Stimulated activated CD8-positive, alpha-beta memory T cell treated with anti-CD3 and anti-CD28 coated beads, Interleukin-7, amount 100 ng/mL, for 48 hours (primary cell): ENCODE measurements at places on chromosomes 2 and 18.
A peak's percentile ranks its signal among the peaks of the same experiment; 100 is the strongest.

GRCh38 chr2:239464166-239465016 is 63.6 kb upstream of the HDAC4 start:
- no peak for DNase-seq

DNA sequence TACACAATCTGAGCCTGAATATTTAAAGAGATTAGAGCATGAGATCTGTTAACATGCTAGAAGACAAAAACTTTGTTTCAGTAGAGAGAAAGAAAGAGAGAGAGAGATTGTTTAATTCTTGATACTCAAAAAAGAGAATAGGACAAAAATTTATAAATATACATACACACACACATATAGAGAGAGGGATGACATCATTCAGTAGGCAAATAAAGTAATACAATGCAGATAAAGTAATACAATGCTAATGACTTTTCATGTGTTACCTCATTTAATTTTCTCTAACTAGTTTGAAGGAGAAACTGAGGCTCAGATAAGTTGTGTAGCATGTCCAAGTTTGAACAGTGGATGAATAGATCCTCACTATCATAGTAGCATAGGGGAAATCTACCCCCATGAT is 286.4 kb downstream of the CMPK2 start:
- DNase-seq, result no peak

DNA sequence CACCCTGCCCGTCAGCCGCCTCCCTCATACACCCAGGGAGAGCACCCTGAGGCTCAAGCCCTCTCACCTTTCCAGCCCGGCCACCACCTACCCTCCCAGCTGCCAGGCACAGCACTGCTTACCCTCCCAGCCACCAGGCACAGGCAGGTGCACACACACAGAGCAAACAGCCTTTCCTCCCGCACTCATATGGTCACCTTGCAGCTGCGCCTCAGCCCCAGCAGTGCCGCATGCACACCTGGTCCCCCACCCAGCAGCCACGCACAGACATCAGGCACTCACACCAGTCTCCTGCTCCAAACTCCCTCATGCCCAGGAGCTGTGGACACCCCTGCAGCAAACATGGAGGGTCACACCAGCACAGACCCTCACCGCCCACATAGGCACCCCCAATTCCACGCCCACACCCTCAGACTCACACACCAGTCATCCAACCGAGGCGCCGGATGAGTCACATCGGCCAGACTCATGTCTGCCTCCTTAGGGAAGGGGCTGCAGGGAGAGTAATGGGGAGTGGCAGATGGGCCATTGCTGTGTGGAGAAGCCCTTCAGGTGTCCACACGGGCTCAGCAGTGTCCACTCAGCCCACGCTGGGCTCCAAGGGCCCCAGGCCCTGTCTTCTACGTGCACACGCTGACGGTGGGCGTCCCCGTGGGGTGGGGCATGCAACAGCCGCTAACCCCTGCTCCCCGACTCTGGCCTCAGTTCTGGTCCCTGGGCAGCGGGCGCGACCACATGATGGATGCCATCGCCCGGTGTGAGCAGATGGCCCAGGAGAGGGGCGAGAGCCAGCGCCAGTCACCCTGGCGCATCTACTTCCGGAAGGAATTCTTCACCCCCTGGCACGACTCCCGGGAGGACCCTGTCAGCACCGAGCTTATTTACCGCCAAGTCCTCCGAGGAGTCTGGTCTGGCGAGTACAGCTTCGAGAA is 22.3 kb upstream of the GPR17 start:
- DNase-seq, result no peak

DNA sequence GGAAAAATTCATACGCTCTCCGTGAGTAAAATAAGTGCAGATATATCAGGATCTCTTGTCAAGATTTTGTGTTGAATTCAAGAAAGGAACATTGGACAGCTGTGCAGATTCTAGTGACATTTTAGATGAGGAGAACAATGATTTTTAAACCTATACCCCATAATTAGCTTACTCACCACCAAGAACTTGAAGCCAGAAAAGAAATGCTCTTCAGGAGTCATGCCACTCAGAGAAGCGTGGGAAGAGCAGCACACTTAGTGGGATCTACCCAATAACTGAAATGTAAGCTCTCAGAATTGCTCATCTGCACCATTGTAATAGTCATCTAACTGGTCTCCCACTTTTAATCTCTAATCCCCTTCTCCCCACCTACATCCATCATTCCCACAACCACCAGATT is 9.2 kb upstream of the ERMN start:
- DNase-seq, result no peak

- DNase-seq, result no peak
Measured at GRCh38 chr18:55290898-55291297, 297.1 kb downstream of the TCF4 start.

GRCh38 chr2:124151691-124152090 is 126.6 kb downstream of the CNTNAP5 start:
- no peak for DNase-seq

GRCh38 chr2:10302479-10303180 is at the start of gene HPCAL1:
Gene HPCAL1, plus strand, starts transcription at chr2:10302904. Its CDS starts 116,854 bp downstream, at chr2:10419758.
- DNase-seq, result peak; percentile 71

DNA sequence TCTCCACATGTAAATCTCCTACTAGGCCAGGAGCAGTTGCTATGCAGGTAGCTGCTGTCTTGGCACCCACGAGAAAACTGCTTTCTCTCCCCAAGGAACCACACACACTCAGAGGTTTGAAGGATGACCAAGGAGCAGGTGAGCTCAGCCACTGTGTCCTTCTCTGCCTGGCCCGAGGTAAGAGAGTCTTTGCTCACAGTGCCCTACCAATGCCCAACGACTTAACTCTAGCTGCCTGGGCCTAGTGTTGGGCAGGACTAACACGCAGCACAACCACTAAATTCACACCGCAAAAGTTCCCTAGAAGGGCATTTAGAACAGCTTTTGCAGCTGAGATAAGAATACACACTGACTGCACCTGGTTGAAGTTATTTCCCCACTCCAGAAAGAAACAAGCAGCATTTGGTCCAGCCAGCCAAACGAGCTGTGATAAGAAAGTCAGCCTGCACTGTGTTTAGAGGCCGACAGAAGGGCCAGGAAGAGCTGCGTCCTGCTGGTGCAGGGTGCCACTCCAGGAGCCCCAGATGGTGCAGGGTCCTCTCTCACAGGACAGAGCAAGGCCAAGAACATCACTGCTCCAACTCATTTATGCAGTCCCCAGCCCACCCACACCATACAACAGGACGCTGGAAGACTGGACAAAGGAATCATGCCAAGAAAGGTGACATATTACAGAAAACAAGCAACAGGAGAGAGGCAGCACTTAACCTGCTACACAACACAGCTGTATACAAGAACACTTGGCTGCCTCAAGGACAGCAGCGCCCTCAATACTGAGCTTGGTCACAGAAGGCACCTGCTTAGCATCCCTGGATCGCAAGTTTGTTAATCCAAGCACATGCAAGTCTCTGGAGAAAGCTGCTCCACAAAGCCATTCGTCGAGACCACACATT is 12.5 kb downstream of the HDLBP start:
- DNase-seq, result no peak

DNA sequence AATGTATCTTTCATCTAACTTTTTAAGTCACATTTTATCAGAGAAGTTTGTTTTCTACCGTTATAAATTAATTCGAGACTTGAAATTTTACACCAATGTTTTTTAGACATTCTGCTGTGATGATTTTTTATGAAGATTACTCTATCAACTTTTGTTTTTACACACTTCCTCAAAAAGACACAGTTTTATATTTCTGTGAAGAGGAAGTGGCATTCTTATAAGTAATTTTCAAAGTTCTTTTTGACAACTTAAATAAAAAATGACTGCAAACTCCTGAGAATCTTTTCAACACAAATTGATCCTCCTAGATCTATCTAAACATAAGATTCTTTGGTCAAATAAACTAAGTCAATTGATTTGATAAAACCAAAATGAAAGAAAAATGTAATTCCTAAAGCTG is 13.7 kb downstream of the ANKRD44 start:
- no peak for DNase-seq
